NCI-H1417 (cell line): ENCODE measurements at places on chromosomes 4 and X.

- no peak for DNase-seq
Observed at GRCh38 chr4:76141241-76141640, 7.0 kb downstream of the NUP54 start.

DNA sequence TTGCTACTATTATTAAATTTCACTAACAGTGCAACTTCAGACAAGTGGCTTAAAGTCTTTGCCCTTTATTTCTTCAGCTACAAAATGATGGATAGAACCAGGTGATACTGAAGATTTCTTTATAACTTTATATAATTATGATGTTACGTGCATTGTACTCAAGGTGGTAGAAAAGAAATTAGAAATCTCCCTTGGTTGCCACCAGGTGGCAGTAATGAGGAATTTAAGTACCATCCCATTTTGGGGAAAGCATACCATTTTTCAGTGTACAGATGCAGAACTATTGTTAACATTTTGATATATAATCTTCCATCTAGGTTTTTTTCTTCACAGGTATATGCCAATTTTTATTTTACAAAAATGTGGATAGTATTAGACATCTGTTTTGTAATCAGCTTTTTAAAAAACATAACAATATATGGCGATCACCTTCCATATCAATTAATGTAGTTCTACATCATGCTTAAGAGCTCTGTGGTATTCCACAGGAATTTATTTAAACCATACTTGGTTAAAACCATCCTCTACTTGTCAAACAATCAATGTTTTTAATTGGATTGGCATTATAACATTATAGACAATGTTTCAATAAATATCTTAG lies 37.7 kb upstream of the RAB33B start:
- DNase-seq: no peak

GRCh38 chr4:70709611-70710205 lies 12.1 kb upstream of the RUFY3 start:
- DNase-seq: no peak

- DNase-seq: no peak
Observed at GRCh38 chrX:26909728-26910127, 553.4 kb downstream of the PPP4R3C start.

DNA sequence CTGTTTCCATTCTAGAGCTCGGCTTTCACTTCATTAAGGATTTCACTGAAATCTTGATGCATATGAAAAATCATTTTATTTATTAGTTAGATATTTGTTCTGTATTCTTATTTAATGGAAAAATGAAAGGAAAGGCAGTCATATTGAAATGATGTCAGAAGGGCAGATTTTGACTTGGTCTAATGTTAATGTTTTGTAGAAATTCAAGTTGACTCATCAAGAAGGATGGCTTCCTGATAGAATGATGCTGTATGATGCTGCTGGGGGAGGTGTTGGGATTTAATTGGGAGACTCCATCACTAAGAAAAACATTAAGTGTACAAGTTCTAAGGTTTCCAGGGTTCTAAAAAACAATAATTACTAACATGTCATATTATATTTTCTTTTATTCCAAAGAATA lies 204.8 kb downstream of the PDGFC start:
- no peak for DNase-seq

DNA sequence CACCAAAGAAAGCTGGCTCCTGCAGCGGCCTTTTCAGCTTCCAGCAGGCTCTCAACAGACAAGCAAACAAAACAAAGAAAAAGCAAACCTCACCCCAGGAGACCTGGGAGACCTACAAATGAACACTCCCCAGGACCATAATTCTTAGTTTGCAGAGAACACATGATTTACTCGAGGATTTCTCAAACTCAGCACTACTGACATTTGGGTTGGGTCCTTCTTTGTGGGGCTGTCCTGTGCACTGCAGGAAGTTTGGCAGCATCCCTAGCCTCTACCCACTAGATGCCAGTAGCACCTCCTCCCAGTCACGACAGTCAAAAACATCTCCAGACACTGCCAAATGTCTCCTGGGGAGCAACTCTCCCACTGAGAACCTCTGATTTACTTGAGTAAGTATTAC lies 21.9 kb downstream of the APOO start:
- peak; percentile 44 for DNase-seq

- DNase-seq: no peak
Observed at GRCh38 chr4:54109241-54110018, 9.5 kb downstream of the GSX2 start.

DNA sequence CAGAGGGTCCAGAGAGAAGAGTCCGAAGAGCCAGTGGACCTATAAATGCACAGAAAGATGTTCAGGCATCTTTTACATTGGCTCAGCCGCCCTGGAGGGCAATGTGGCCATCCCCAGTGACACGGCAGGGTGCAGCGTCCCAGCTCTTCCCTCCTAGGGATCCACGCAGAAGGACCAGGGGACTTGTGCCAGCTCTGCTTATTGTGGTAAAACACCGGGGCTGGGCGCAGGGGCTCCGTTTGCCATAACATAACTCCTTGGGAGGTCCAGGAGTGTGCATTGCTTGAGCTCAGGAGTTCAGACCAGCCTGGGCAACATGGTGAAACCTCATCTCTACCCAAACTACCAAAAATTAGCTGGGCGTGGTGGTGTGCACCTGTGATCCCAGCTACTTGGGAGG lies 70.2 kb downstream of the CPZ start:
- DNase-seq: no peak

GRCh38 chr4:136713140-136713539 lies 819.2 kb downstream of the PCDH18 start:
- DNase-seq: no peak

- DNase-seq: no peak
Observed at GRCh38 chr4:82519776-82520175, 42.0 kb downstream of the TMEM150C start.

DNA sequence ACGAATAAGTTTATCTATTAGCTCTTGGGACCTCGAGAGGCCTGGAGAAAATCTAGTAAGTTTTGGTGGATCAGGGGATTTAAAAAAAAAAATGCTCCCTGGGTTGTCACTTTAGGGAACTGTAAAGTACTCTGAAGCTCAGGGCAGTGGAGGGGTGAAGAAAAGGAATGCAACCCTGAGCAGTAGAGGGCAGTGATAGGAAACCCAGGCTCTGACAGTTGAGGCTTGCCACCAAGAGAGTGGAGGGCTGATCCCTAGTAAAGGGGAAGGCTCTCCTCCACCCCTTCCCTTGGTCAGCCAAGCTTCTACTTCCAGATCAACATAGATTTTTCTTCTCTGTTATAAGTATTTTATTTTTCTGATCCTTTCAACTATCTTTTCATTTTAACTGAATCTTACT lies 73.1 kb downstream of the FBXO8 start:
- DNase-seq: no peak
